Coronary artery (tissue), 2 donors: ENCODE measurements at places on chromosomes 13 and 19.

DNA sequence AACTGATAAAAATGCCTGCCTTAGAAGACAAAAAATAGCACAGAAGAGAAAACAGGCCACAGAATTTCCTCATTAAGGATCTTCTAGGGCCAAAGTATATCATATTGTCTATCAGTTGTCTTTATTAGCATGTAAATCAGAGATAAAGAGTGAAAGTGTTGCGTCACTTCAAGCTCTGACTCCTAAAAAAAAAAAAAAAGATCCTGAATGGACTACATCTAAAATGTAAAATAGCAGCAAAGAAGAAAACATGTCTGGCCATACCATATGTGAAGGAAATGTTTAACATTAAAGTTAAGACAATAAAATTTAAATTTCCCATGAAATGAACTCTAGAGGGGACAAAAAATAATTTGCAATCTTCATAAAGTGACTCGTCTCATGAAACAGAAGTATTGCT, 237.4 kb downstream of the PCDH9 start:
- no peak for DNase-seq

DNA sequence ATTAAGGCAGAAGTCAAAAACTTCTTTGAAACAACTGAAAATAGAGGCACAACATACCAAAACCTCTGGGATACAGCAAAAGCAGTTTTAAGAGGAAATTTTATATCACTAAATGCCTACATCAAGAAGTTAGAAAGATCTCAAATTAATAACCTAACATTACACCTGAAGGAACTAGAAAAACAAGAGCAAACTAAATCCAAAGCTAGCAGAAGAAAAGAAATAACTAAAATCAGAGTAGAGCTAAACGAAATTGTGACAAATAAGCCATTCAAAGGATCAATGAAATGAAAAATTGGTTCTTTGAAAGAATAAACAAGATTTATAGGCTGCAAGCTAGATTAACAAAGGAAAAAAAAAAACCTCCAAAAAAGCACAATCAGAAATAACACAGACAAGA, 2.5 kb upstream of the GPR42 start:
- no peak for DNase-seq

DNA sequence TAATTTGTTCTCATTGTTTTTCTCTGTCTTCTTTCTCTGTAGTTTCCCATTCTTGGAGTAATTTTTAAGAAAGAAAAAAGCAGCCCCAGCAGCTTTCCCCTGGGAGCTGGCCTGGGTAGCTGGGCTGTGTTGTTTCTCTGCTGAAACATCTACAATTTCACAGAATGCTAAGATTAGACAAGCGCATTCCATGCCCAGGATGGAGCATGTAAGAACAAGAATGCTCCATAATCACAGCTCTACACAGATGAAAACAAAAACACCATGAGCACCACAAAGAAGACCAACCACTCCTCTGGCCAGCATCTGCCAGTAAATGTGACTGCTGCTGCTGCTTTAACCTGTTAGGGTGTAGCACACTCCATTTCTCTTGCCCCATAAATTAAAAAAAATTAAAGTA, 239.2 kb upstream of the SLITRK1 start:
- DNase-seq = no peak

DNA sequence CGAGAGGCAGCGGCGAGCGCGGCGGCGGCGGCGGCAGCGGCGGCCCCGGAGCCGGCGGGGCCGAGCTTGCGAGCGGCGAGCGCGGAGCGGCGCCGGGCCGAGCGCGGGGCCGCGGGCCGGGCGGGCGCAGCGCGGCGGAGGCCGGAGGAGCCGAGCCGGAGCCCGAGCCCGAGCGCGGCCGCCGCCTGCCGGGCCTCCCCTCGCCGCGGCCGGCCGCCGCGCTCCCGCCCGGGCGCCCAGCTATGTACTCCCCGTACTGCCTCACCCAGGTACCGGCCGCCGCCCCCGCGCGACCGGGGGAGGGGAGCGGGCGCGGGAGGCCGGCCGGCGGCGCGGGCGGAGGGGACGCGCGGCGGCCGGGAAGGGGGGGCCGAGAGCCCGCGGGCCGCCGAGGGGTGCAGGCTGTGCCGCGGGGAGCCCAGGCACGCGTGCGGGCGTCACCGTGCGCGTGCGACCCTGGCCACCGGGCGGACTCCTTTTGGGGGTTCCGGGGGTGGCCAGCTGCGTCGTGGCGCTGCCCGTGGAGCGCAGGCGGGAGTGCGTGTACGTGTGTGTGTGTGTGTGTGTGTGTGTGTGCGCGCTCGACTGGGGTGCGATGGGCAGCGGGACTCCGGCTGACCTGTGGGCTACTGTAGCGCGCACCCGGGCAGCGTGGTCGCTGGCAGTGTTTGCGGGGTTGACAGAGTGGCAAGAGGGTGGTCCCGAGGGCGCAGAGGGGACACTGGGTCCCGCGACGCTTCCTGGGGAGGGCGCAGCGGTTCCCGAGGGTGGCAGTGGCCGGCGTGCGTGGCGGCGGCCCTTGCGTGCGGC, 526 bp downstream of the NFIX start:
- no peak for DNase-seq

DNA sequence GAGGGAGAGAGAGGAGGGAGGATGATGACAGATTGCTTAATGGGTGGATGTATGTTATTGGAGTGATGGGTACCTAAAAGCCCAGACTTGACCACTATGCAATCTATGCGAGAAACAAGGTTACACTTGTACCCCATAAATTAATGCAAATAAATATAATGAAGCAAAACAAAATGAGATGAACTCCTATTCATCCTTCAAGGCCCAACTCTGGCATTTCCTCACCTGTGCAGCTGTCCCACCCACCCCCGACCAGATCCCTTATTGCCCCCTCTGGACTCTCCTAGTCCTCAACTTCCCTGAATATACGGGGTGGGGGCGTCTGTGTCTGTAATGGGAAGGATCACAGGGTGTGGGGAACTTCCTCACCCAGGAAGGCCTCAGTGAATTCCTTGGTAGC, 4.1 kb downstream of the PGLYRP2 start:
- DNase-seq = no peak

- DNase-seq = no peak
Measured at GRCh38 chr13:44792096-44792495, 197.2 kb downstream of the NUFIP1 start.

DNA sequence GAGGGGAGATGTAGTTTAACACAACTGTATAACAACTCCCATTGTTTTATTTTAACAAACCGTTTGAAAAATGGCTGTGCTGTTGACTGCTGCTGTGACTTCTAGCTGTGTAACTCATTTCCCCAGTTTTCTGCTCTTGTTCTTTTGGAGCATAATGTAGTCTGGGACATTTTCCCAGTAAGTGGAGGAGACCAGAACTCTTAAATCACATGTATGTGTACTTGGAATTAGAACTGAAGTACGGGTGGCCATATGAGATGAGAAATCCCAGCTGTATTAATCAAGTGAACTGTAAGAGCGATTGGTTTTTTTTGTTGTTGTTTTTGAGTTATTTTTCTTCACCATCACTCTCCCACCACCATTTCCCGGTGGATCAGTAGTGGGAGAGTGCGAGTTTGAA, 49.4 kb upstream of the RNF113B start:
- DNase-seq = no peak

DNA sequence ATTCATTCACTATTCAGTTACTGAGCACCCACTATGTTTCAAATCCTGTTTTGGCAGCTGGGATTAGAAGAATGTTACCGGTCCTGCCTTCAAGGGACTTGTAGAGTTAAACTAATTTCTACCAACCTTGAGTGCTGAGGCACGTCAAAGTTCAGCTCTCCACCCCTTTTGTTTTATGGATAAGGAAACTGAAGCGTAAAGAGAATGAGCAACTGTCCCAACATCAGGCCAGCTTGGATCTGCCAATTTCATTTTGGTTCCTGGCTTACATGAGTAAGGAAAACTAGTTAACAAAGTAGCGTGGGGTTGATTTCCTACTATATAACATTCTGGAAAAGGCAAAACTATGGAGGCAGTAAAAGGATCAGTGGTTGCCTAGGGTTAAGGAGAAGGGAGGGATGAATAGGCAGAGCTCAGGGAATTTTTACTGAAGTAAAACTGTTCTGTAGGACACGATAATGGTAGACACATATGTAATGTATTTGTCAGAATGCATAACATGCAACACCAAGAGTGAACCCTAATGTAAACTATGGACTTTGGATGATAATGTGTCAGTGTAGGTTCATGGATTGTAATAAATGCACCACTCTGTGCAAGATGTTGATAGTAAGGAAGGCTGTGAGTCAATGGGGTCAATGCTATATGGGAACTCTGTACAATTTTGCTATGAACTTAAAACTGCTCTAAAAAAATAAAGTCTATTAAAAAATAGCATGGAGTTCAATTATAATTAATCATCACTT, 19.9 kb upstream of the MTIF3 start:
- no peak for DNase-seq

GRCh38 chr19:19463348-19464117, 51.8 kb downstream of the TSSK6 start:
- DNase-seq = no peak

DNA sequence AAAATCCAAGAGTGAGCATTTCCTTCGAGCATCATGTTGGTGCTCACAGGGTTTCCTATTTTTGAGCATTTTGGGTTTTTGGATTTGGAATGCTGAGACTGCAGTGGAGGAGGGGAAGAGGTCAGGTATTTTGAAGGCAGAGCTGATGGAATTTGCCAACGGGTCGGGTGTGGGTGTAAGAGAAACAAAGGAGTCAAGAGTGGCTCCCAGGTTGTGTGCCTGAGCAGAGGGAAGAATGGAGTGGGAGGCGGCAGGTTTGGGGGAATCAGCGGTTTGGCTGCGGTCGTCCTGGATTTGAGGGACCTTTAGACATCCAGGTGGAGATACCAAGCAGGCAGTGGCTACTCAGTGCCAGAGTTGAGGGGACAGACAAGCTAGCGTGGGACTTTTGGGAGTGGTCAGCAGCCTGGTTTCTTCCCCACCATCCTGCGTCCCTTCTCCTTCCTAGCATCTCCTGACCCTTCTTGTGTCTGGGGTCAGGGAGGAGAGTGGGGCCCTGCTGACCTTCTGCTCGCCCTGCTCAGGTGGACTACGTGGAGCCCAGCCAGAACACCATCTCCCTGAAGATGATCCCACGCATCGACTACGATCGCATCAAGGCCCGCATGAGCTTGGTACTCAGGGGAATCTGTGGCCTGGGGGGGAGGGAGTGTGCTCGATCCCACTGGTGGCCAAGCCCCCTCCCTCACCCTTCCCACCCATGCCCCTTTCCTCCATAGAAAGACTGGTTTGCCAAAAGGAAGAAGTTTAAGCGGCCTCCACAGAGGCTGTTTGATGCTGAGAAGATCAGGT, 14.5 kb upstream of the TIMM50 start:
- DNase-seq = no peak

- DNase-seq = no peak
Measured at GRCh38 chr19:15437355-15438123, 12.2 kb downstream of the WIZ start.

- no peak for DNase-seq
Measured at GRCh38 chr13:21826214-21827015, 155.5 kb downstream of the FGF9 start.

GRCh38 chr13:39259371-39260140, 221.3 kb downstream of the NHLRC3 start:
- no peak for DNase-seq

DNA sequence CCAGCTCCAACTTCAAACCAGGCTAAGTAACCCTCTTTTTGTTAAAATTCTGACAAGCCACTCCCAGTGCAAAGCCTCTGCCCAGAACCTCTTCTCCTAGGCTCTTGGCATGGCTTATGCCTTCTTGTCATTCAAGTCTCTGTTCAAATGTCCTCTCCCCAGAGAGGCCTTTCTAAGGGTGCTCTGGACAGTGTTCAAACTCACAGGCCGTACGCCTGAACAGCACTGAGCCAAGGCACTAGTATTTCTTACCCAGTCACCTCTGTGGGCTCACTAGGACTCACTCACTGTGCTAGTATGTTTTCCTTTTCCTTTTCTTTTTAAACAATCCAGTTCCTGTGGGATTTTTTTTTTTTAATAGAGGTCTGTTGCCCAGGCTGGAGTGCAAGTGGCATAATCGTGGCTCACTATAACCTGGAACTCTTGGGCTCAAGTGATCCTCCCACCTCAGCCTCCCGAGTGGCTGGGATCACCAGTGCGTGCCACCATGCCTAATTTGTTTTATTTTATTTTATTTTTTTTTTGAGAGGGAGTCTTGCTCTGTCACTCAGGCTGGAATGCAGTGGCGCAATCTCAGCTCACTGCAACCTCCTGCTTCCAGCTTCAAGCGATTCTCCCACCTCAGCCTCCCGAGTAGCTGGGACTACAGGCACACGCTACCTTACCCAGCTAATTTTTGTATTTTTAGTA, 2.3 kb upstream of the ASF1B start:
- no peak for DNase-seq

- DNase-seq = no peak
Measured at GRCh38 chr19:2777952-2778683, 5.0 kb downstream of the SGTA start.

DNA sequence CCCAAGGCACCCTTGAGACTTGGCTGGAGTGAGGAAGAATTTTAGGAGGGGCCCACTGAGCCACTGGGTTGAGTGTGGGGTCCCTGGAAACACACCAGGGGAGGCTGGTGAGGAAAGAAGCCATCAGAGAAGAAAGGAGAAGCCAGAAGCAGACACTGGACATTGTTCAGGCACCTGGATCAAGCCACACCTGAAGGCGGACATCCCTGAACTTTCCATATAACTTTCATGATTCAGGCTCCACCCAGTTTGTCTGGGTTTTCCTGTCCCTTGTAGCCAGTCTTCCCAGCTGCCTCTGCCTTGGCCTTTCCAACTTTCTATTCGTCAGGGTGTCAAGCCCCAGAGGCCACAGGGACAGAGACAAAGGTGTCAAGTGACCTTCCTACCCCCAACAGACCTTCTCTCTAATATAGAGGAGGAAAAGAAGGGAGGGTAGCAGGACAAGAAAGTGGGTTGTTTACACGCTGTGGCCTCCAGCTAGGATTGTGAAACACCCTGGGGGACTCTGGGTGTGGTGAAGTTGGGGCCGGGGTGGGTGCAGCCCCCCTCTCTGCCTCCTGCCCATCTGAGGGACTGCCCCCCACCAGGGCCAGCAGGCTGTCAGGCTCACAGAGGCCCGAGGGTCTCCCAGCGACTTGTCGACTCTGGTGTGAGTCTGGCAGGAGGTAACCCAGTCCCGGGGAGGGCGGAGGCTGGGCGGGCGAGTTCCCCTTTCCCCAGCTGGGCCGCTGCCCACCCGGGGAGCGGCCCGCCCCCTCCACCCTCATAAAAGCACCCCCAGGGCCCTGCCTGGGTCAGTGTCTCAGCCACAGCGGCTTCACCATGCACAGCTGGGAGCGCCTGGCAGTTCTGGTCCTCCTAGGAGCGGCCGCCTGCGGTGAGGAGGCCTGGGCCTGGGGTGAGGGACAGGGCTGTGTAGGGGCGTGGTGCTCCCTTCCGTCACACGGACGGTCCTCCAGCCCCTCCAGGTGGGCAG, at the start of gene CFD:
Gene CFD, plus strand, starts transcription at position 797 of the 976 bp plus-strand sequence. Its CDS starts 26 bp downstream, at position 823.
- no peak for DNase-seq

- no peak for DNase-seq
Measured at GRCh38 chr19:54660964-54661363, 1.8 kb upstream of the LILRB4 start.

GRCh38 chr19:55345818-55346724, 6.4 kb downstream of the KMT5C start:
- DNase-seq = no peak

DNA sequence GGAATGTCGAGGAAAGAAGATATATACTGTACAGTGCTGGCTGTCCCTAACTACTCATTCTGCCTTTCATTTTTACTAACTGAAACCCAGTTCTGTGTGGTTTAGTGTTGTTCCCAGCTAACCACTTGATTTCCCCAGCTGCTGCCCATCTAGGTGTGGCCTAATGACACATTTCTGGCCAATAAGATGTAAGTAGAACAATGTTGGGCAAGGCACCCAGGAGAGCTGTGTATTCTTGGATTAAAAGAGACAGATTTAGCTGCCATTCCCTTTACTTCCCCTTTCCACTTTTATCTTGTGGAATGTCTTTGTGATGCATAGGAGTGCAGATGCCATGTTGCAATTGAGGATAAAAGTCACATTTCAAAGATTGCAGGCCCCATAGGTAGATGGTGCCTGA, 28.3 kb upstream of the PCDH9 start:
- no peak for DNase-seq
